GM13976 (cell line): ENCODE measurements at places on chromosomes 4 and X.

- DNase-seq, result peak; percentile 64
Measured at GRCh38 chr4:140152013-140152703, 1.8 kb downstream of the MAML3 start.

GRCh38 chr4:6548201-6548881 lies 26.6 kb upstream of the MAN2B2 start:
- DNase-seq, result no peak

- no peak for DNase-seq
Measured at GRCh38 chr4:57119054-57119651, 9.0 kb upstream of the IGFBP7 start.

DNA sequence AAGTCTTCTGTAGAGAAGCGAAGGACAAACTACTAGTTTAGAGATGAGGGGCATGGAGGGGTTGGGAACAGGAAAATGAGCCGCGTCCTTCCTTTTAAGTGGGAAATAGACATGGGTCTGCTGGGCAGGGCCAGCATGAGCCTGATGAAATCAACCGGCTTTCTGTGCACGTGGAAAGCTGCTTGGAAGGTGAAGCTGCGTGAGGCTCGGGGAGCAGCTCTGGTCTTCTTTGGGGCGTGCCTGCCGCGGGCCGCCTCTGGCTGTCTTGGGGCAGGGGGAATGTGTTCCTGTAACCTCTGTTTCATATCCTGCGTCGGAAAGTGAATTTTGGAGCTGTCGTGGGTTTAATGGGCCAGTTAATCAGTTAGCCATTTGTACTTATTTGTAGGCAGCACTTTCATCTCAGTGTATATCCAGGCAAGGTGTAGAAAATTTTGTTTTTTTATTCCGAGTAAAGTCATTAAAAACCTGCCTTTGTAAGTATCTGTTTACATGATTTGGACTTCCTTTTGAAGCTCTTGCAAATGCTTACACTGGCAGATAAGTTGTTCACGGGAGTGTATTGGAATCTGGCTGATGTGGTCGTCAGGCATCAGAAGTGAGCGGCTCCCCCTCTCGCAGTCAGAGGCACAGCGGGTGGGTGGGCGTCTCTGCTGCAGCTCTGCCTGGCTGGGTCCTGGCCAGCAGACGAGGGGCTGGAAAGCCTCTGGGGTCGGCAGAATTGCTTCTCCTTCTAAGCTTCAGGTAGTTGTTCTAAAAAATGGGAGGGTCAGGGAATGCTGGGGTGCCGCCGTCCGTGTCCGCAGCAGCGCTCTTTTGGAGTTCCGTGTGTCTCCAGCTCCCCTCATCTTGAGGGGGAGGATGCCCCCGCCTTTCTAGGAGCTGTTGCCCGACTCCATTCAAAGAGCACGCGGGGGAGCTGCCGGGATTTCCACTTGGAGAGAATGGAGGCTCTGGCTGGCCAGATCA lies 70.5 kb upstream of the HGFAC start:
- DNase-seq, result peak; percentile 23
